NCI-H2107 (cell line): ENCODE measurements at places on chromosomes 3 and 15.

DNA sequence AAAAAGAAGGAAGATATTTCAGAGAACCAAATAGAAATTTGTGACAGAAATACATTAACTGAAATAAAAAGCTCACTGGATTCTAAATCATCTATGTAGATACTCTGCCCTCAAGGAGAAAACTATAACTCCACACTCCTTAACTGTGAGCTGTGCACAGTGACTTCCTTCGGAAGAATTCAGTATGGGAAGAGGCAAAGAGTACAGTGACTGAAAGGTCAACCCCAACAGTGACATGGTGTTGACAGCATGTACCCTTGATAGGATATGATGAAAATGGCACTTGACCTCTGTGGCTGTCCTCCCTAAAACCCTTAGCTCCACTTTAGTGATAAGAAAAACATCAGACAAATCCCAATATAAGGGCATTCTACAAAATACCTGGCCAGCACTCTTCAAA, 165.5 kb downstream of the ATP10A start:
- no peak for DNase-seq

GRCh38 chr3:47243419-47244147, 39.0 kb downstream of the KIF9 start:
- DNase-seq, result no peak

DNA sequence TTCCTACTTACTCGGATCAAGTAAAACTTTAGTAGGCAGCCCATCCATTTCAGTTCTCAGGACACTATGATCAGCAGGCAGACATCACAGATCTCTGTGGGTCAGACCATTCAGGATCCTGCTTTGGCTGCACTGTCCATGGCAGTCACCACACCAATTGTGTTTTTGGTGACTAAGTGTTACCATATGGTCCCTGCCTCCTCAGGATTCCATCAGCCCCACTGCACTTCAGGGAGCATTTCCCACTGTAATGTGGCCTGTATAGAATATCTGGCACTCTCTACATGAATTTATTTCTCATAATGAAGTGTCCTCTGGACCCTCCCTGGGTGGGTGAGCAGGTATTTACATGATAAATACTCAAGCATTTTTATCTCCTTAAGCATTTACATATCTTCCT, 41.3 kb downstream of the ZNF445 start:
- DNase-seq, result no peak

DNA sequence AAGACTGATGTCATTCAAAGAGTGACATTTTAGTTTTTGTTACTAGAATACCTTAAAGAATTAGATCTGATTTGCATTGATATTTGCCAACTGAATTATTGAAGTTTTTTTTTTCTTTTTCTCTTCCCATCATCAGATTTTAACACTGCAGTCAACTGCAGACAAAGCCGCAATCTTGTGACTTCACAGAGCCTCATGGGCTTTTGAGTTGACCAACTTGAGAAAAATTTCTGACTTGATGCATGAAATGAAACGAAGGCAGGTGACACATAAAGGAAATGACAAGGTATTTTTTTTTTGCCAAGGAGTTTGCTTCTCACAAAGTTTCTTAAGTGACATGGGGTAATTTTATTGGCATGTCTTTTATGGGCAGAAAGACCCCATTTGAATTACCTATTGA, 383.7 kb downstream of the GAP43 start:
- no peak for DNase-seq

DNA sequence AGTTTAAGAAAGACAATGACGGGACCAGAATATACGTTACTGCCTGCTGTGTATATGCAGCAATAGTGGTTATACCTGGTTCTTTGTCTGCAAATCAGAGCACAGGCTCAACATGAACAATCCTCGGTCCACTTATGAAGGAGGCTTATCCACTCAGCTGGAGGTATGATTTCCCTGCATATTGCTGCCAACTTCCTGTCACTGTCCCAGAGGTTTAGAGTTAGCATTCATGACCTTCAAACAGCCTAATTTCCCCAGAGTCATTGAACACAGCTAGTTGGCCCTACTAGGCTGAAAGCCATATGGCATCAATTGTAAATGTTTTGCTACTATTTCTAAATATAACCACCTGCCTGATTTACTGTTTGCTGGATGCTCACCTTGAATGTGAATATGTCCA, 224.9 kb upstream of the ZNF717 start:
- DNase-seq, result no peak

- DNase-seq, result no peak
Observed at GRCh38 chr3:65888980-65889706, 149.6 kb downstream of the MAGI1 start.

DNA sequence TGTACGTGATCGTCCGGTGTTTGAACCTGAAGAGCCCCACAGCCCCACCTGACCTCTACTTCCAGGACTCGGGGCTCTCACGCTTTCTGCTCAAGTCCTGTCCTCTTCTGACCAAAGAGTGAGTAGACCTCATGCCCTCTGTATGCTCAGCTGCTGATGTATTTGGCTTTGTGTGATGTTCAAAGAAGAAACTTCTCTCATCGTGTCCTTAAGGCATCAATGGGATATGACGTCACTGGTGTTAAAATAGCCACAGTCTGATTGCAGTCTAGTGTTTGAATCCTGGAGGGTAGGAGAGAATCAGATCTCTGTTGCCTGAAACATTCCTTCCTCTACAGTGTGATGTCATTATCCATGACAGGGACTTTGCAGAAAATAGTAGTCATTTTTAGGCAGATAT, 28.1 kb downstream of the ABHD2 start:
- no peak for DNase-seq

DNA sequence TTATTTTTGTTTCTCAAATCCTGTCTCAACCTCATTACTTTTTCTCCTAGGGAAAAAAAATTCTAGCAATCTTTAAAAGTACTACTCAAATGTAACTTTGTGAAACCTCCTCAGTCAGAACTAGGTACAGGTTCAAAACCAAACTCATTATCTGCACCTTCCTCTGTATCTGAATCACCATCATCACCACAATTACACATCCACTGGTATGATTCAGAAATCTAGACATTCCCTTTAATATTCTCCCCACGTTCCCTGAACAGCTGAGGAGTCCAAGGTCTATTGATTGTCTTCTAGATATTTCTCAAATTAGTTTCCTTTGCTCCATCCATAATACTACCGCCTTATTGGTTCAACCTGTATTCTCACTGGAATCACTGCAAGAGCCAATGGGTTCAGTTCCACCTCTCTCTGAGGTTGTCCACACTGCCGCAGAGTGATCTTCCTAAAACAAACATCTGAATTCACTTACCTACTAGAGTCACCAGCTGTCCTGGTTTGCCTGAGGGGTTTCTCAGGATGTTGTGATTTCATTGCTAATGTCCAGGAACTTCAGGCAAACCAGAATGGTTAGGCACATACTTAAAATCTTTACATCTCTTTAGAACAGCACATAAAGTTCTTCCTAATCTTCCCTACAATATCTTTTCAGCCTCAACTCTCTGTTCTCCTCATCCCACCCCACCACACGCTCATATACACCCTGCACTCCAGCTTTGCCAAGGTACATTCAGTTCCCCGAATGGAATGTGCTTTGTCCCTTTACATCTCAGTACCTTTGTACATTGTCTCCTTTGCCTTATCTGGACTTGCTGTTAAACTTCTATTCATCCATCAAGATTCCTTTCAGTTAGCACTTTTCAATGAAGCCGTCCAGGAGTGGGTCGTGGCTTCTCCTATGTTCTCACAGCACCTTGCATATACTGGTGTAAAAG, 24.2 kb downstream of the ATP13A4 start:
- DNase-seq, result no peak

DNA sequence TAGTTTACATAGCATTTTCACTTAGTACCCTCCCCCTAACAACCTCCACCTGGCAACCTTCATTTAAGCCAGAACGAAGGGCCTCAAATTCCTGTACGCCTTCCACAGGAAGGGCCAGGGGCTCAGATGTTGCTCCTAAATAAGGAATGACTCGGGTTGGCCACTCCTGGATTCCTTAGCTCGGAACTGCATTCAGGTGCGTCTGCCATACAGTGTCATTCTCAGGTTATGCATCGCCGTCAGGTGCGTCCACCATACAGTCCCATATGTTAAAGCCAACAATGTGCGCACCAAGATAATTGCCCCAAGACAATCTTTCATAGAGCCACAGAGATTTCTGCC, 53.5 kb upstream of the USP3 start:
- no peak for DNase-seq
